ENCODE measurements at places on chromosomes 2 and 18.

- DNase-seq, result no peak
Measured at GRCh38 chr2:189362283-189362682, 79.0 kb upstream of the WDR75 start.

GRCh38 chr2:210795506-210795905 is 239.1 kb downstream of the CPS1 start:
- DNase-seq, result no peak

GRCh38 chr18:70075906-70076305 is 128.2 kb upstream of the CD226 start:
- DNase-seq, result no peak

GRCh38 chr2:54629914-54630857 is 93.3 kb upstream of the EML6 start:
- DNase-seq, result peak; percentile 52

DNA sequence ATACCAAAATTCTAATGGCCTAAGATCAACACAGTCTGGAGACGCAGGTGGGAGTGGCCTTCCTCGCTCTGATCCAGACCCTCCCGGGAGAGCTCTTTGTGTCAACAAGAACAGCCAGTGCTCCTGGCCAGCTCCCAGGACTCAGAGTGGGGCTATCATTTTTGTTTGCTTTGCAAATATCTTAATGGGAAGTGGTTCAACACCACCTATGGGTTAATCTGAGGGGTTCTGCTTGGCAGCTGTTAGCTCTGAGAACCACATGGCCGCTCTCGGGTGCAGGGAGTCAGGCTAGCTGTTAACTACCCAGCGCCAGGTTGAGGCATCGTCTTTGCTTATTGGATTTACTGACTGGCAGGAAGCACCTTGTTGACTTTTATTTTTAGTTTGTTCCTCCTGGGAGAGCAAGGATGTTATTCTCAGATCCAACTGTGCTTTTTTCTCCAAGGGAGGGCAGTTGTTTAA is 184.8 kb upstream of the SP5 start:
- peak; percentile 63 for DNase-seq

- no peak for DNase-seq
Measured at GRCh38 chr2:67839242-67839641, 223.6 kb downstream of the C1D start.

GRCh38 chr2:211128287-211128686 is 571.9 kb downstream of the CPS1 start:
- DNase-seq, result peak; percentile 28

DNA sequence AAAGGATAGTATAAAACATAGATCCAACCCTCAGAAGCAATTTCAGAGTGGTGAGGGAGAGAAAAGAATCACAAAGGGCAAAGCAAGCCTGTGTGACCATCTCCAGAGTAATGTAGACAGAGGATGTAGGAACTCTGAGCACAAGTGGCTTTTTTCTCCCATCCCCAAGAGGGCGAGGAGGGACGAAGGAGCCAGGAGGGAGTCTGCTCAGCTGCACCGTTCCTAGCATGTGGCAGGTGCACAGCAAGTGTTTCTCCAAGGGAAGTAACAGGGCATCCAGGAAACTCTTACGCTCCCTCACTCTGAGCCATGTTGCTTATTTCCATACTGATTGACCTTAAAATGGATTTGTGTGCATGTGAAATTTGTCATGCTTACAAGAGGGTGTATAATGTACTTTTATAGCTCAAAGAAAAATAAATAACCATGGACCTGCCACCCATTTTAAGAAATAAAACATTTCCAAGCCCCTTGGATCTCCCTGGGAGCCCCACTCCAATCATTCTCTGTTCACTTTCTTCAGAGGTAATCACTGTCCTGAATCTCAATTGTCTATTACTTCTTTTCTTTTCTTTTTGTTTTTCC is 37.8 kb upstream of the SEC11C start:
- DNase-seq, result no peak

DNA sequence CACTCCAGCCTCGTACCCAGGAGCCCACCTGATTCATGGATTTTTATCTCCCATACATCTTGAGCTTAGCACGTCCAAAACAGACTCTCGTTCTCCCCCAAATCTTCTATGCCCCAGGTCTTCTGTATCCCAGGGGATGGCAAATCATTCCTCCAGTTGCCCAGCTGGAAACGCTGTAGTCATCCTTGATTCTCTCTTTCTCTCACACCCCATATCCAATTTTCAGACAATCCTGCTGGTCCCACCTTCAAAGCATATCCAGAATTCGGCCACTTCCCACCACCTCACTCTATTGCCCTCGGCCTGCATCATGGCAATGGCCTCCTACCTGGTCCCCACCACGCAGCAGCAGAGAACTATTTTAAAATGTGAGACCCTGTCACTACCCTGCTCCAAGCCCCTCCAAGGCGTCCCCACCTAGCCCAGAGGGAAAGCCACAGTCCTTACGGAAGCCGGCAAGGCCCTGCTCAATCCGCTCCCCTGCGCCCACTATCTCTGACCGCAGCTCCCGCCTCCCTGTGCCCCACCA is 1.4 kb upstream of the GRHL1 start:
- DNase-seq, result no peak

DNA sequence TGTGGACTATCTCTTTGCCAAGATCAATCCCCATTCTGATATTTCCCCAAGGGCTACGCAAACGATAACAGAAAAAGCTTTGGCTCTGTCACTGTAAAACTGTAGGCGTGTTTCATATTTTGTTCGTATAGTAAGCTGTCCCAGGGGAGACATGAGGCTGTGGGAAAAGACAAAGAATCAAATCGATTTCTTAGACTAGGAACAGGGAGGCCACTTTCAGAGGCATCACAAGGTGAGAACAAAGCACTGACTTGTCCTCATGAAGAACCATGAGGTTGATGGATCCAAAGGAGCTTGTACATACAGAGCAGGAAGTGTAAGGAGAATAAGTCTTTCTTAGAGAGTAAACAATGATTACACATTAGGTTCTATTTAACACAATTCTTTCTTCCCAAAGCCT is 255.7 kb downstream of the HNMT start:
- no peak for DNase-seq

- DNase-seq, result no peak
Measured at GRCh38 chr2:224711859-224712665, 4.1 kb downstream of the CCDC195 start.

DNA sequence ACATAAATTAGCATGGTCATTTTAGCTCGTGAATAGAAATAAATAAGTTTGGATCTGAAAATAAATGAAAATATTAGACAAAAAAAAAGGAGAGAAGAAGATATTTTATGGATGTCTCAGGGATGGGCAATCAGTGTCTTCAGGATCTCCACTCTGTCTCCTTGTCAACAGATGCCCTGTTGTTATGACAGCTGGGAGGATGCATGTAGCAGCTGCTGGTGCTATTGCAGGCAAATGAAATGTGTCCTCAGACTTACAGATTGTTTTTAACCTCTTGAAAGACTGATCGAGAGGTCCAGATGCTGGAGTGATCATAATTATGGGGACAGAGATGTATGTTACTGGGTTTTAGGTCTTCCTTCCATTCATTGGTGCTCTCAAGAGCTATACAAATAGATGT is 24.7 kb upstream of the ARL4C start:
- no peak for DNase-seq

GRCh38 chr2:109380502-109381326 is 233.1 kb downstream of the SEPTIN10 start:
- DNase-seq, result no peak

- no peak for DNase-seq
Measured at GRCh38 chr2:113829761-113830160, 60.1 kb upstream of the ACTR3 start.

- DNase-seq, result no peak
Measured at GRCh38 chr2:69491864-69492263, 54.6 kb upstream of the NFU1 start.

- no peak for DNase-seq
Measured at GRCh38 chr2:17272170-17272569, 246.1 kb downstream of the RAD51AP2 start.

DNA sequence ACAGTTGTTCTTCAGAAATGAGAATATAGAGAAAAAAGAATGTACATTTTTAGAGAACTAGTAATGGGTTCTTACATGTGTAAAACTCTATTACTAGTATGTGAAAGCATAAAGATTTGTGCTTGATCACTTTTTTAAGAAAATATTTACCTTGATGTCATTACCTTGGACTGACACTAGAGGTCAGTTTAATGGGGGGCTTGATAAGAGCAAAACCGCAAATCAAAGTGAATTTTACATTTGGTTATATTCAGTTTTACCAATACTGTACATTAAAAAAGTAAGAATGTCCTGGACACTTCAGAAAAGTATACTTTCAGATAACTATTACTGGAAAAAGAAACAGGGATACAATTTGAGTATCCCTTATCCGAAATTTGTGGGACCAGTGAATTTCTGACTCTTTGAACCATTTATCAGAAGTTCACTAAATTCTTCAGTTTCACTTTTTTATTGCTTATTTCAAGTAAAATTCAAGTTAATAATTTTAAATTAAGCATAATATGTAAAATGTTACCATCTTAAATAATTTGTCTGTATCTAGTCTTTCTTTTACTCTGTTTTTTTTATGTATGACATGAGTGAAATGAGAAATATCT is 1149.5 kb downstream of the DSC3 start:
- DNase-seq, result no peak

DNA sequence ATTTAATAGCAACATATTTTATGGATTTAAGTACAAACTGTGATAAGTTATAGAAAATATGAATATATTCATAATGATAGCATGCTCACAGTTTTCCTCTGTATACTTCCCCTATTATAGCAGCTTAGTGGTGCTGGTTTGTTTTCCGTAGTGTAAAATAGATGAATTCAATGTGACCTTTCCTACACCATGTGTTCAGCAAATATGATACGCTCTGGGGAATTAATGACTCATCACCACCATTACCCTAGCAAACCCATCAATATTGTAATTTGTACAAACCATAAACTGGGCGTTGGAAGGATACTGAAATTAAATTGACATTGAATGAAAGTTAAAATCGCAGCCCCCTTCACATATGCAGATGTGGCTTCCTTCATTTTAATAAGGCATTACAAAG is 58.7 kb upstream of the CDH19 start:
- no peak for DNase-seq

- peak; percentile 80 for DNase-seq
Measured at GRCh38 chr2:46461011-46461674, 18.2 kb upstream of the TMEM247 start.

DNA sequence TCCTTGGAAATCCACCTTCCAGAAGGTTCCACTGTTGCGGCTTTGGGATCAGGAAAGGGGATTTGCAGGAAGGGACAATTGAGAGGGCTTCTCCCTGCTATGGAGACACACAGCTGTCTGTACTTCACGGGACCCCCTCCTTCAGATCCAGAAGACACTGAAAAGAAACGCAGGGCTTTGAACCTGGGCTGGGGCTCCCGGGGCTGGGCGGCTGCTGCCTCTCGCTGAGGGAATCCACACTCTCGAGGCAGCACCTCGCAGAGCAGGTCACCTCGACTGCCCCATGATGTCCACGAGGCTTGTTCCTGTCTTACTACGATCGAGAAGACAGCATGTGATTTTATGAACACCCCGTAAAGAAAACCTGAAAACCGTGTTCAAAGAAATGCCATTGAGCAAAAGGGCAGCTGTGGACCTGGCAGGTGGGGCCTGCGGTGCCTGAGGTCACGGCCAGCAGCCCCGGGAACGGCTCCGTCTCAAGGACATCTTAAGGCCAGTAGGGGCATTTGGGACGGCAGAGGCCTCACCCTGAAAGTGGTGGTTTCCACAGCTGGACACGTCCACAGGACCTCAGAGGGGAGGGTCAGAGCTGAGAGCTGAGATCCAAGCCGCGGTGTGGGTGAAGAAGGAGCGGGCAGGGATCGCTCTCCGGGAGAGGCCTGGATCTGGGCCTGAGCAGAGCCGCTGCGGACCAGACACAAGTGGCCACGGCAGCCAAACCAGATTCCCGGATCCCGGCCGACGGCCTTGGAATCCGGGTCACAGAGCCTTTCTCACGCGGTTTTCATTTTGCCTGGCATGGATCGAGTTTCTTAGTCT is 165.7 kb downstream of the RTP5 start:
- no peak for DNase-seq
